Endothelial cell (in vitro differentiated cells): ENCODE measurements at places on chromosomes 11 and 22. TPM values are rescaled to one million over a fixed set of nuclear protein-coding genes. Genes with fewer than 3 reads are reported as not detected.

DNA sequence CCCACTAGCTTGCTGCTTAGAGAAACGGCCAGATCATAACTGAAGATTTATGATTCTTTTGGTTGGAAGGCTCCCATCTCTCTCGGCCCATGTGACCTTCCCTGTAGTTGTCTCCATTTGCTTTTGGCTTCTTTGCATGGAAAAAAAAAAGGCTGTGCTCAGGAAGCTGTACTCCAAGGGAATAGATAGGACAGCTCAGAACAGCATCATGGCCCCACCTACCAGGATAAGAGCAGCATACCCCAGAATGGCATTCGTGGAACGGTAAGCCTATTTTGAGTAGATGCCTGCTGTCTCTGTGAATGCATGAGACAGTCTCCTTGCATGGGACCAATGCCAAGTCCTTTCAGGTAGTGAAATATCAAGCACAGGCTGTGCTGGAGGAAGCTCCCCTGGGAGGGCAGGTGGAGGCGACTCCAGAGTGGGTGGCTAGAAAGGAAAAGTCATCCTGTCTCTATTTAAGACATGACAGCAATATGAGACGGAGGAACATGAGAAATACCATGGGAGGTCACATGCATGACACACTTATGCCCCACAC is 94.1 kb upstream of the AMOTL1 start:
- no peak for DNase-seq

GRCh38 chr11:118291477-118292135 is 12.9 kb upstream of the CD3E start:
- DNase-seq = no peak

DNA sequence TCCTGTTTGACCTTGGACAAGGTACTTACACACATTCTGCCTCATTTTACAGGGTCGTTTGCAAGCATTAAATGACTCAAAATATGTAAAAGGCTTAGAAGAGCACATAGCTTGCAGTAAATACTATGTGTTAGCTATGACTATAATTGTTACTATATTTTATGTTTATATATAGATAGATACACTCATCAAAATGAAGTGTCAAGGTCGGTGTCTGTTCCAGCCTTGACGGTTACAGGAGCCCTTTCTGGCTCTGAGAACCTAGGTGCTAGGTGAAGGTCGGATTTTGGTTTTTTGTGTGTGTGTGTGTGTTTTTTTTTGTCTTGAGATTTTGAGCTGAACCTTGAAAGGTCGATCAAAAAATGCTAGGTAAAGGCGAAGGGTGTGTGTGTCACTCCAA is 24.5 kb upstream of the LIMK2 start:
- DNase-seq = no peak

FGF4 gene
- not detected for total RNA-seq

MIOX gene
- not detected for total RNA-seq
